Activated naive CD4-positive, alpha-beta T cell (primary cell): ENCODE measurements at places on chromosomes 13 and 19.

DNA sequence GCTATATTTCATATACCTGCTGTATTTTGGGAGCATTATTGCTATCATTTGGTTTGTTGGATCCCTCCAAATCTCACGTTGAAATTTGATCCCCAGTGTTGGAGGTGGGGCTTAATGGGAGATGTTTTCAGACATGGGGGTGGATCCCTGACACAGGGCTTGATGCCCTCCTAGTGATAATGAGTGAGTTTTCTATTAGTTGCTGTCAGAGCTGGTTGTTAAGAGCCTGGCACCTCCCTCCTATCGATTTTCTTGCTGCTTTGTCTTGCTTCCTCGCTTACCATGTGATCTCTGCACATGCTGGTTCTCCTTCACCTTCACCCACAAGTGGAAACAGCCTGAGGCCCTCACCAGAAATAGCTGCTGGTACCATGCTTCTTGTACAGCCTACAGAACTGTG is 259.9 kb upstream of the STARD13 start:
- no peak for DNase-seq

DNA sequence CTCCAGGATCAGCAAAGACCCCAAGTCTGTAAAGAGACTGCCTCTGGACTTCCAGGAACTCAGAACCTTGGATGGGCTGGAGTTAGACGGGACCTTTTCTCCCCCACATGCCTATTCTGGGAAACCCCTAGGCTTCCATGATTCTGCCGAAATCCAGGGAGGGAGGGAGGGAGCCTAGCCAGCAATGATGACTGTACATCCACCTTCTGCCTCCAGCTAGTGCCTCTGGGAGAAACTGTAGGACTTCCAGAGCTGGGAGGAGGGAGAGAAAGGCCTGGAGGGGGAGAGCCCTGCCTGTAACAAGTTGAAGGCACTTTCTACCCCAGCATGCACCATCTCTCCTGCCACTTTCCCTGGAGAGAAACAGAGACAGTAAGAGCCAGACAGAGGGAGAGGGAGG is 6.0 kb upstream of the HAS1 start:
- DNase-seq, result no peak

- DNase-seq, result no peak
Observed at GRCh38 chr19:3995607-3996006, 10.3 kb upstream of the EEF2 start.

- no peak for DNase-seq
Observed at GRCh38 chr13:106424805-106425204, 110.7 kb downstream of the EFNB2 start.
